T-helper 2 cell (primary cell): ENCODE measurements at places on chromosomes 6 and 20.

GRCh38 chr20:38418509-38419204, 16.5 kb downstream of the SNHG17 start:
- DNase-seq: no peak

GRCh38 chr6:85568411-85568810, 25.2 kb downstream of the SNX14 start:
- no peak for DNase-seq

- no peak for DNase-seq
These were observed 36.4 kb upstream of the SMOC2 start for GRCh38 chr6:168404560-168404959.

DNA sequence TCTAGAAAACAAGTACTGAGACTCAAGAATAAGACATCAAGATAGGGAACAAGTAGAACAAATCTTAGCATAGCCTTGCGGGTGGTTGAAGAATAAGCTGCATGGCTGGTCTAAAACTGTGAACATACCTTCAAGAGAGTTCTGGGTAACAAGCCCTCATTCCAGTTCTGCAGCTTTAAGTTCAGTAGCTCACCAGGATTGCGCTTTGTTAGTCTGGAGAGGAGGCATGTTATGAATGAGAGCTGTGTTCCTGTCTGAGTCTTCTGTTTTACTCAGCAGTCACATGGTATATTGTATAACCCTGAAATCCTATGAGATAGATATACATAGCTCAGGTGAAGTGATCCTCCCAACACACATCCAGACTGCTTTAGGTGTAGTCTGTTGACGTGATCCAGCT, 406.6 kb upstream of the IRAK1BP1 start:
- no peak for DNase-seq

GRCh38 chr6:109255946-109256640, 126.2 kb downstream of the CD164 start:
- no peak for DNase-seq

DNA sequence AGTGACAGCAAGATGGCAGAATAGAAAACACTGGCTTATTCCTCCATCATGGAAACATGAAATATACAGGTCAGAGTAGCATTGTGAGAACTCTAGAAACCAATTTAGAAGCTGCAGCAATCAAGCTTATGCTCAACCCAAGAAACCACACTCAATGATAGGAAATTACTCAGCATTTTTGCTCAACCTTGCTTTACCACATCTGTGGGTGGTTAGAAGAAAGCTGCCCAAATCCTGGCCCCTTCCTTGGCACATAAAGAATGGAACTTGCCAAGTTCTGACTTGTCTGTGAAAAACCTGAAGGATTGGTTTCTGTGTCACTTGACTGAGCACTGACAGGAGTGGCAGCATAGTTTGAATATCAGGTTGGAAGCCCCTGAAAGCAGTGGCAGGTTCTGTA, 108.0 kb upstream of the MOCS1 start:
- DNase-seq: no peak

GRCh38 chr6:80932359-80932758, 820.1 kb downstream of the TENT5A start:
- DNase-seq: no peak

DNA sequence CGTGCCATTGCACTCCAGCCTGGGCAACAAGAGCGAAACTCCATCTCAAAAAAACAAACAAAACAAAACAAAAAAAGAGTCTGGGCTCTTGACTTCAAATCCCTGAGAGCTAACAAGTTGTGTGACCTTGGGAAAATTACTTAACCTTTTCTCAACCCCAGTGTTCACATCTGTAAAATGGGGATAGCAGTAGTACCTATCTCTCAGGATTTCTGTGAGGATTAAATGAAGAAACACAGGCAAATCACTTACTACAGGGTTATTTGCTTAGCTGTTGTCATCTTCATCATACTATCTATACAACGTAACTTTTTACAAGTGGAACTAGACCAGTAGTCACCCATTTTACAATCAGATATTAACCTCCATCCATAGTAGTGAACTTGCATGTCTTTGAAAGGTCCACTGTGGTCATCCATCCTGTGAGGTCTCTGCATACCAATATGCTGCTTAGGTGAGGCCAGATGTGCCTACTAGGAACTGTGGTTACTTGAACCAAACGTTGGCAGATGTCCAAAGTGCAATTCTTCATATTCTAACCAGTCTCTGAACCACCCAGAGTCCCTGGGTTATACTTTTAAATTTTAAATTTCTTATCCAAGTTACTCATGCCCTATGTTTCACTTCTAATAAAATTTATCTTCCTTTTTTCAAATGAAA, 128.9 kb upstream of the BEND3 start:
- DNase-seq: no peak

GRCh38 chr6:29557320-29557719, 2.2 kb downstream of the UBD start:
- DNase-seq: no peak

DNA sequence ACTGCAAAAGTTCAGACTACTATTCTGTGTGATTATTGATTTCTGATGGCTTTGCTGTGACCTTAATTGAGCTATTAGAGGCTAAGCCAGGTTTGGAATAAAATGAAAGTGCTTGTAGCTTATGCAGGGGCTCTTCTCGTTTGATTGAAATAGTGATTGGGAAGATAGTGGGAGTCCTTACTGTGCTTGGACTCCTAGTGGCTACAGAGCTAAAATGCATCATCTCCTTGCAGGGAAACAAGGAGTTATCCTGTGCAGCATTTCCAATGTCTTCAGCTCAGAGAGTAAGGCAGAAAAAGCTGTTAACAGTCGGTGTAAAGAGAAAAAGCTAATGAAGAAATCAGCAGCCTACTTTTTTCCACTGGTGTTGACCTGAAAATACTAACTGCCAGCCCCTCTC, 173.5 kb downstream of the SLC35F1 start:
- no peak for DNase-seq

GRCh38 chr20:20525214-20525613, 157.3 kb downstream of the INSM1 start:
- no peak for DNase-seq

DNA sequence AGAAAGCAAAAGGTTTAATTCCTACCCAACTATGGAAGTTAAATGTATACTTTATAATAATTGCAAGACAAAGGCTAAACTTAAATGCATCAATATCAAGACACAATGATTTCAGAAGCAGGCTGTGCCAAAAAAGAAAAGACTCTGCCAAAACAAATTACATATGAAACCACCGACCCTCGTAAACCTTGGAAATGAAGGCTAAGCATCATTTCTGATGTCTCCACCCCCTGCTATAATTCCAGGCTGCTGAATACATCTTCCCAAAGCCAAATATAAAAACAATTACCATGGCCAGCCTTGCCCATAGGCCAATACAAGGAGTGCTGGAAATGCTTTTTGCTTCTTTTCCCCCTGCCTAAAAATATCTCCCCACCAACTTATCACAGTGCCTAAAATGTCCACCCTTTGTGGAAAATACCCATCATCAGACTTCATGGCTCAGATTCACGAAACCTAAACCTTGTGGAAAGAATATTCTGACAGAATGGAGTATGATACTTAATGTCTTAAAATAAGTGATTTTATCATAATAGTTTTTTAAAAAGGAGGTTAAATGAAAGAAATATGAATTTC, 37.4 kb downstream of the RCAN2 start:
- DNase-seq: no peak

DNA sequence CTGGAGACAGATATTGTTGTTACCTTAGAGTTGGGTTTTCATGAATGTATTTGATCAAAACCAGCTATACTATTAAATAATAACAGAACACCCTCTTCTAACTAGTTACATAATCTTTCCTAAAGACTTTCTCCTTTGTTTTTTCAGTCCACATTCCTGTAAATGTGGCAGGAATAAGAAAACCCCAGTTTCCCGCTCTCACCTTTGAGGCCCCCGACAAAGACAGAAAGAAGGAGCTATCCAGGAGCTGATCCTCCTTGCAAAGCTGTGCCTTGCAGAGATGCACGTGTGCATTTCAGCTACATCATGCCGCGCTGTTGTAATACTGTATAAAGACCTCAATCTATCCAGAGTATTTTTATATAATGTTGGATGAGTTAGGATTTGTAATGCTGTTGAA, 102.7 kb downstream of the SLC22A3 start:
- no peak for DNase-seq

GRCh38 chr6:53189554-53189953, 40.9 kb upstream of the GCM1 start:
- no peak for DNase-seq

GRCh38 chr6:118207947-118208346, 300.9 kb downstream of the SLC35F1 start:
- DNase-seq: no peak

- no peak for DNase-seq
These were observed 161.5 kb downstream of the MRPL14 start for GRCh38 chr6:43965628-43966373.

GRCh38 chr6:36402481-36402880, 15.0 kb upstream of the ETV7 start:
- DNase-seq: no peak

DNA sequence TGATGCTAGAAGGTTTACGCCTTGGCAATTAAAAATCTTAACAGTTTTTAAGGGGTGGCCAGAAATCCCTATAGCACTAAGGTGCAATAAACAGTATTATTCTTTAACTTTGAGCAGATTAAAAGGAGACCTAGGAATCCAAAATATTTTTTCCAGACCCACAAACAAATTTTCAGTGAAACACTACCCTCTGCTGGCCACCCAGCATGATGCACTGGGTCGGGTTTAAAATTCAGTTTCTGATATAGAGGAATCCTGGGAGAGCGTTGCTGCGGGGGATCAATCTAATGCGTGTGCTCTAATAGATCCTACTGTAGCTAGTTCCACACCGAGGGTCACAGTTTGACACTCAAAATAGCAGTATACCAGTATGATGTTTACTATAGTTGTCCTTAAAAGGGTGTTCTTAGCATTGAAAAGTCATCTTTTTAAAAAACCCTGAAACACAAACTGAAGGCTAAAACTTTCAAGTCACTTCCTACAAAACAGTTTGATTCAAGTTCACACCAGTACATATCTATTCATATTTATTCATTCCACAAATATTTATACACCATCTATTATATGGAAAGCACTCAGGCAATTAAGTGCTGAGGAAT, 10.2 kb downstream of the UBE3D start:
- peak; percentile 9 for DNase-seq

GRCh38 chr20:3237958-3238615, 903 bp downstream of the SLC4A11 start:
- no peak for DNase-seq

DNA sequence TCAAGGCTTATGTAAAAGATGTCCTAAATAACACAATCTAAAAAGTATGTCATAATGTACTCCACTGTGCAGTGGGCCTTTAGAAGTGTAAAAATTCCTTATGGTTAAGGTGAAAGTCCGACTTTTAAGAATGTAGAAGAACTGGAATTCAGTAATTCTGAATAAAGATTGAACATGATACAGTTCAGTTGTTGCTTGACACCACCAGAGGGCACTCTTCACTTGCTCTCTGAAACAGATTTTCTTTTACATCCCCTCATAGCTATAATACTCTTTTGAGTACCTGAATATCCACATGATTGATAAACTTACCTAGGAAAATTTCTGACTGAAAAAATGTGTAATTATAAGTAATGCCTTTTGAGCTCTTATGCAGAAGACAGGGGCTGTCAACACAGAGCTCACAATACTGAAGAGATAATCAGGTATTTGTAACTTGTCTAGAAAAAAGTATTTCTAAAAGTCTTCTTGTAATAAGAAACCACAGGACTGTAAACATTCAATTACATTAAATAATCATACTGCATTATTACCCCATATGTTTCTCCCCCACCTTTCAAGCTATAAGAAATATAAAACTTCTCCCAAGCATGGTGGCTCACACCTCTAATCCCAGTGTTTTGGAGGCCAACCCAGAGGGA, 92.1 kb downstream of the POPDC3 start:
- DNase-seq: no peak

GRCh38 chr20:38610521-38610920, 8.9 kb downstream of the ARHGAP40 start:
- no peak for DNase-seq

DNA sequence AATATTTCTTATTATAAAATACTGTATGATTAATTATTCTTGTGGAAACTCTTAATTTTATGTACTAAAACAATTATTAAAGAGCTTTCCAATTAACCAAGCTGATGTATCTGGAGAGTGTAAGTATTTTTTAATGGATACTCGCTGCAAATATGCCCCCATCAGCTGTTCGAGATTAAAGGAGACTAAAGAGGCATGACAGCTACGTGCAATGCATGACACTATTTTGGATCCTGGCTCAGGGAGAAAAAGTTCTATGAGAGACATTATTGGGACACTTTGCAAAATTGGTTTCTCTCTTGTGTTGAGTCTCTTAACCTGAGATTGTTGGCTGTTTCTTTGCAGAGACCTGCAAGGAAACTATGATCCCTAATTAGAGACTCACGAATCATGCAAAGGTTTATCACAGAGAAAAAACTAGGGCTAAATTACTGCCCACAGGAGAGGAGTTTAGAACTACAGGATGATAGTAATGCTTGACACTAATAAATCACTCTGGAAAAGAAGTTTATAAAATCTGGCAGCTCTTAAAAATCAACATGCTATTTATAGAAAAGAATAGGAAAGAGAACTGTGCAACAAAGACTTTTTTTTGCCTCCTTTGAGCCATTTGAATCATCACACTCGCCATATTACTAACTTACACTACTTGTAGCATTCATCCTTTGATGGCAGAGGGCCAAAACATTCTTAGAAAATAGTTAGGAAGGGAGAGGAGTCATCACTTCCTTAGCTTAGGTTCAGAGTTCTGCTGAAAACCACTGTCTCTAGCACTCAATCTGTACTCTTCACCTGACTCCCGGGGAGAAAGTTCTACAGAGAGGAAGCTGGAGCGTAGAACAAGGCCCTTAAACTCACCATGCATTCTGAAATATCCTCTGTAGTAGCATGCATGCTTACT, 25.3 kb downstream of the NRN1 start:
- DNase-seq: no peak

DNA sequence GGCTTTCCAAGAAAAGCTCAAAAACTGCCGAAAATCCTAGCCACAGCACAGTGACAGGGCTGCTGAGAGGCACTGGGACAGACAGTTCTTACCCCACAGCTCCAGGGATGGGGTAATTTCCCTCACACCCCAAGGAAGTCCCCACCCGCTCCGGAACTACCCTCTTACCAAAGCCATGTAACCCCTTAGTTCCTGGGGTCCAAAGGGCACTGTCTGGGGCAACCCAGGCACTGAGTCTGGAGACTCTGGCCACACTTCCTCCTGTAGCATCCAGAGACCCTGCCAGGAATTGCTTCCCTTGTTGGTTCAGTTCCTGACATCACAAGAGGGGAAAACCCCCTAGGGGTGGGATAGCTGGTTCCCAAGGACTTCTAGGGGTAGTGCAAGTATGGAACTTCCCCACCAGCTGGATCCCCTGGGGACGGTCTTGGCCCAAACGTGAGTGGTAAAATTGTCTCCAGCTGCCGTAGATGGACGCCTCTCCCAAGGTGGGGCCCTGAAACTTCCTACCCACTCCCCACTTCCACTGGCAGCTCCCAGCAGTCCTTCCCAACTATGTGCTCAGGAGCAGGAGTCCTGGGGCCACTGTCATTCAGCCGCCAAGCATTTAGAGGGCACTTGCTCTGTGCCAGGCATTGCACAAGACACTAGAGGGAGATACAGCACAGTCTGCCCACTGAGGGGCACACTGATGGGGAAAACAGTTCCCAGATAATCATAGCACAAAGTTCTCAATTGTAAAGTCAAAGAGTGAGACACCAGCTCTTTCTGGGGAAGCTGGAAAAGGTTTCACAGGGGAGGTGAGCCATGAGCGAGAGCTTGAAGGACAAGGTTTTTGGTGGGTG, 17.2 kb upstream of the HCK start:
- no peak for DNase-seq

- DNase-seq: no peak
These were observed 226.1 kb upstream of the GMDS start for GRCh38 chr6:2471472-2471871.
